ENCODE measurements at places on chromosomes 5 and 9.

- peak; percentile 23 for DNase-seq
Measured at GRCh38 chr5:1436681-1437080, 8.6 kb downstream of the SLC6A3 start.

DNA sequence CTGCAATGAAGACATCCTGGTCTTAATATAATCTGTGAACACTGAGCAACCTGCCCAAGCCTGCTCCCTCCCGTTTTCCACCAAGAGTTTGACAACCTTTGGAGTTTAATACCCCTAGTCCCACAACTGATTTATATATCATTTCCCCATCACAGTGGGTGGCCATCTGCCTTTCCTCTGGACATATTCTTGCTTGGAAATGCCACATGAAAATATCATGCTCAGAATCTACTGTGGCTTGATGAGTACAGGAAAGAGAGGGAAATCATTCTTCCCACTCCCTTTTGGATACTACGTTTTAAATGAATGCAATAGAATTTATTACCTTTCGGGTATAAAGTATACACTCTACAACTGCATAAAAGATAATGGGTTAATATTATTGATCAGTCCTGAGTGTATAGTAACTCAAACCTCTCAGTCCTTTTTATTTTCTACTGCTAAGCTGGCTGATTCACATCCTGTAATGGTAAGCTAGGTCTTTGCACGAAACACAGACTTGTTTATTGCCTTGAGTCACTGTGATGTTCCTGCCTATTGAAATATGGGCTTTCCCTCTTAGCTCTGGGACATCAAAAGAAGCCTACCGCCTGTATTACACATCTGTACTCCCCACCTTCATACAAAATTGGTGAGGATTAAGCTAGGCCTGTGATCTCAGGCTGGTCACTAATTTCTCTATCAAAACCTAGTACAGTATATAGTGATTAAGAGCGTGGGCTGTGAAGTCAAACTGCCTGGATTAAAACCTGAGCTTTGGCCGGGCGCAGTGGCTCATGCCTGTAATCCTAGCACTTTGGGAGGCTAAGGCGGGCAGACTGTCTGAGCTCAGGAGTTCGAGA lies 67.6 kb upstream of the NR5A1 start:
- DNase-seq, result no peak

- no peak for DNase-seq
Measured at GRCh38 chr9:113577525-113578261, 114.2 kb downstream of the RGS3 start.

GRCh38 chr5:148343046-148343407 lies 7.7 kb downstream of the SPINK9 start:
- no peak for DNase-seq

DNA sequence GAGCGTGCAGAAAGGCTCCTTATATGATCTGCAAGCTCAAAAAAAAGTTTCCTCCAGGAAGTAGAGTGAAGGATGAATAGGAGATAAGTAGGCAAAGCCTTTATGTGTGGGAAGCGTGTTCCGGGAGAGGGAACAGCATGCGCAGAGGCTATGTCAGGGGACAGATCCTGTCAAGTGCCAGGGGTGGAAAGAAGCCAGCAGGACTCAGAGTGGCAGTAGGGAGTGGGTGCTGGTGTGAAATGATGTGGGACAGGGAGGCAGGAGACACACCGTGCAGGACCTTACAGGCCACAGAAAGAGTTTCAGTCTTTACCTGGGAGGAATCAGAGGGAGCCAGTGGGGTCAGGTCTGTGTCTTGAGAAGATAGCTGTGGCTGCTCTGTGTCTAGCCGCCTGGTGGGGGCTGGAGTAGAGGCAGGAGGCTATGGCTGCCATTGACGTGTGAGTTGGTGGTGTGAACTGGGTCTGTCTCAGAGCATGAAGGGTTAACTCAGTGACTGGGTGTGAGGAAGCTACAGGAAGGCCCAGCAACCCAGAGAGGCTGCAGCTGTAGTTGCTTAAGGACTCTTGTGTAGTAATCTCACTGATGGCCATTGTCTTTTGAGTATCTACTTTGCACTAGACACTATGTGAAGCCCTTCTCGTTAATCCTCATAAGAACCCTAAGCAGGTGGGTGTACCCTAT lies 71.3 kb downstream of the PPARGC1B start:
- no peak for DNase-seq

DNA sequence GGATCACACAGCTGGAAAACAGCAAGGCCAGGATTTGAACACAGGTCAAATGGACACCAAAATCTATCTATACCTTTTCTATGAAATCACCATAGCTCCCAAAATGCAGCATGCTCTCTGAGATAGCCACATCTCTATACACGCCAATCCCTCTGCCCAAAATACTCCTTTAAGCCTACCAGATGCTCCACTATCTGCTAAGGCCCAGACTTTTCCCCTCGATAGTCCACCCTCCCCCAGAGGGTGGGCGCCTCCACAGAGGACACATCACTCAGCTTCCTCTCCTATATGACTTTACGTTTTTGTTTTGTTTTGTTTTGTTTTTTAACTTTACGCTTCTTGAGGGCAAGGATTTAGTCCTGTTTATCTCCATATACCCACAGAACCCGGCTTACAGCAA lies 46.8 kb downstream of the MTMR12 start:
- DNase-seq, result no peak
